ENCODE measurements at places on chromosomes 11 and 22.
A peak's percentile ranks its signal among the peaks of the same experiment; 100 is the strongest.

GRCh38 chr11:44771841-44772240 lies 45.1 kb downstream of the TSPAN18 start:
- H3K27me3 ChIP-seq: peaks cover 2% of the 10 kb centered on the region
- peaks cover 4% of the 10 kb centered on the region for H3K36me3 ChIP-seq

DNA sequence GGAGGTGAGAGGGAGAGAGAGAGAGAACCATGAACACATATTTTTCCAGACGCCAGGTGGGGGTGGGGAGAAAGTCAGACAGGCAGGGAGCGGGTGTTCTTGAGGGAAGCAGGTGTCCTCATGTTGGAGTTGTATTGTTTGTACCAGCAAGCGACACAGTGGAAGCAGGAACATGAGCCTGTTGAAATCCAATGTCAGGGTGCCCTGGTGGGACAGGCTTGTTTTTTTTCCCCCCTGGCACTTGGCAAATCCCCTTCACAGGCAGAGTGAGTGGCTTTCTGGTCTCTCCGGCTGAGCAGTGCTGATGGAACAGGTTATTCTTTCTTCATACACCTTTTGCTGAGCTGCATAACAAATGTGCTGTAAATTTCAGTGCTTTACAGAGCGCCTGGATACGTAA lies 125.6 kb downstream of the GRIK4 start:
- DNase-seq: no peak
- no peak overlapping the region for H3K4me3 ChIP-seq
- no peak overlapping the region for H3K27ac ChIP-seq
- no peaks in the 10 kb centered on the region for H3K4me1 ChIP-seq
- no peaks in the 10 kb centered on the region for H3K36me3 ChIP-seq

GRCh38 chr11:109016724-109017123 lies 351.9 kb downstream of the DDX10 start:
- H3K36me3 ChIP-seq: no peaks in the 10 kb centered on the region
- no peak overlapping the region for H3K4me3 ChIP-seq
- no peak overlapping the region for H3K27ac ChIP-seq

DNA sequence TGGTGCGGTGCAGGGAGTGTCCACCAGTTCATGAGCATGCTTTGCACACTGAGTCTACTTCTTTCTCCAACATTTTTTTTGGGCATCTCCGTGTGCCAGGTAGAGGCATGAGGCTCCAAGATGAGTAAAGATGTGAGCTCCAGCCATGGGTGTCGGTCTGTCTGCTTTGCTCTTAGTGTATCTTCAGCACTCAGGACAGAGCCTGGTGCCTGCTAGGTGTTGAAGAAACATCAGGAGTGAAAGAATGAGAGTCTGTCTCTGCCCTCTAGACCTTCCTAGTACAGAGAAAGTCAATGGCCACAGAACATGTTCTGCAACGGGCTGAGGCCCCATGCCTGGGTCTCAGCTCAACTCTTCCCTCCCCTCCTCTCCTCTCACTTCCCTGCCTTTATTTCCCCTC lies 486.5 kb downstream of the TBC1D22A start:
- H3K36me3 ChIP-seq: no peaks in the 10 kb centered on the region
- no peak for DNase-seq
- no peak overlapping the region for H3K27ac ChIP-seq

DNA sequence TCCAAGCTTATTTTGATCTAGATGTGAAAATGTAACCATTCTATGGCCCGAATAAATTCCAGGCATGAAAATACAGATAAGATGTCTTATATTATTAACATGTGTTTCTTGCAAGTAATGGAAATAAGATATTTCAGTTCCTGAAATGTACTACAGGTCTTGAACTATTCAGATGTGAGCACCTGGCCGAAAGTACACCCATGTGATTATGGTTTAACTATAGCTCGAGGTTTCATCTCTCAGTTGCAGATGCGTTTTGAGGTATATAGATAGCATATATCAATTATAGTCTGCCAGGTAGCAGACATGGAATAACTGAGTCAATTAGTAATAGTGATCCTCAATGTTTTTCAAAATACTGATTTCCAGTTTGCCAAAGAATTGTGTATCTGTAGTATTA lies 68.3 kb downstream of the DDIAS start:
- H3K4me1 ChIP-seq: peaks cover 24% of the 10 kb centered on the region
- H3K27me3 ChIP-seq: peaks cover 2% of the 10 kb centered on the region
- no peak overlapping the region for H3K27ac ChIP-seq
- H3K4me3 ChIP-seq: no peak overlapping the region
- H3K36me3 ChIP-seq: peaks cover 1% of the 10 kb centered on the region

GRCh38 chr22:32905400-32905799 lies 103.9 kb downstream of the TIMP3 start:
- DNase-seq: no peak
- H3K36me3 ChIP-seq: no peaks in the 10 kb centered on the region
- no peak overlapping the region for H3K27ac ChIP-seq
- no peak overlapping the region for H3K4me3 ChIP-seq

- DNase-seq: no peak
- peaks cover 43% of the 10 kb centered on the region for H3K4me1 ChIP-seq
- no peaks in the 10 kb centered on the region for H3K27me3 ChIP-seq
- peaks cover 14% of the 10 kb centered on the region for H3K36me3 ChIP-seq
These were observed 393 bp downstream of the ST13 start for GRCh38 chr22:40855979-40856512.

DNA sequence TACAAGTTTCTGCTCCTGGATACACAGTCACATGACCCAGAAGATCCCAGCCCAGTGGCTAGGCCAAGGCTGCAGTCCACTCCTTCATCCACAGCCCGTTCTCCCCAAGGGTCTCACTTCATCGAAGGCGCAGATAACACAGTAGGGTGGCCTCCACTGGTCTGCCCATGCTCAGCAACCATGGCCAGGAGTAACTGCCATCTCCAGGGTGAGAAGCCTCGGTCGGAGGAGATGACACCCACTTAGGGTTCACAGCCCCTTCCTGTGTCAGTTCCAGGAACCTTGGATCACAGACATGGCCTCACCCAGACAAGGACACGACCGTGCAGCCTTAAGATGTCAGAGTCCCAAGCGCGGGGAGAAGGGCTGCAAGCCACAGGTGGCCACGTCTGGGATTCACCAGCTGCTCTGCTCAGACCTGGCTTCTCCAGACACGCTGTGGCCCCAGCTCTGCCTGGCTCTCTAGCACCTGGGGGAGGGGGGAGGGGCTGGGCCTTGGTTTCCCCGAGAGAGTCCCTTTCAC lies 2.6 kb downstream of the BET1L start:
- H3K4me1 ChIP-seq: peaks cover 52% of the 10 kb centered on the region
- no peaks in the 10 kb centered on the region for H3K27me3 ChIP-seq
- no peak overlapping the region for H3K4me3 ChIP-seq
- peaks cover 24% of the 10 kb centered on the region for H3K36me3 ChIP-seq
- no peak overlapping the region for H3K27ac ChIP-seq
- DNase-seq: no peak

- DNase-seq: no peak
- H3K4me3 ChIP-seq: no peak overlapping the region
- H3K36me3 ChIP-seq: no peaks in the 10 kb centered on the region
- H3K27me3 ChIP-seq: no peaks in the 10 kb centered on the region
- H3K27ac ChIP-seq: no peak overlapping the region
These were observed 404.6 kb upstream of the DDI1 start for GRCh38 chr11:103631841-103632240.

DNA sequence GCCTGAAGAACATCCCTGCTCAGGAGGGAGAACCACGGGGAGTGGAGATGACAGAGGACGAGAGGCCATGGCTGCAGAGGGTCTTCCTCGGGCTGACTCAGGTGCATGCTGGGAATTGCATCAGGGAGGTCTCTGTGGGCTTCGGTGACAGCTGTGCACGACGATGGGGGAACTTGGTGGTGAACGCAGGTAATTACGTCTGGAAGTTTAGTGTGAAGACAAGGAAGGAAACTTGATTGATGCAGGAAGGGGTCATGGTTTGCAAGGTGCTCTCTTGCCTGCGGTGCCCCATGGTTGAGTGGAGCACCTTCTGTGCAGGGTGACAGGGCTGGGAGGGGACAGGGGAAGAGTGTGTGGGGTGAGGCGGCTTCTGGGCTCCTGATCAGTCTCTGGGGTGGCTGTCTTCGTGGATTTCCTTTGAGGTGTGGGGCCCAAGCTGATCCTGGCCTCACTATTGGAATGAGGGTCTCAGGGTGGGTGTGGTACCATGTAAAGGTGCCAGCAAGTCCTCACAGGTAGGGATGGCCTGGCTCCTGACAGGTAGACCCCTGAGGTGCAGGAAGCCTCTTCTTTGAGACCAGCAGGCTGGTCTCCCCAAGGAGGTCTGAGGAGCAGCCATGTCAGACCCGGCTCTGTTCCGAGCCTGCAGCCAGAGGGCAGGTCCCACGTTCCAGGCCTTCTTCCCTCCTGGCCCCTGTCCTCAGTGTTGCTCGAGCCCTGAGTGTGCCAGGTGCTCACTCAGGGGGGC lies 1020.1 kb downstream of the TBC1D22A start:
- H3K4me1 ChIP-seq: no peaks in the 10 kb centered on the region
- no peaks in the 10 kb centered on the region for H3K36me3 ChIP-seq
- no peak overlapping the region for H3K4me3 ChIP-seq
- DNase-seq: no peak
- no peak overlapping the region for H3K27ac ChIP-seq

GRCh38 chr11:66957971-66958231 lies 282 bp downstream of the PC start:
- DNase-seq: no peak
- no peak overlapping the region for H3K27ac ChIP-seq
- peaks cover 16% of the 10 kb centered on the region for H3K27me3 ChIP-seq
- peaks cover 29% of the 10 kb centered on the region for H3K4me1 ChIP-seq

DNA sequence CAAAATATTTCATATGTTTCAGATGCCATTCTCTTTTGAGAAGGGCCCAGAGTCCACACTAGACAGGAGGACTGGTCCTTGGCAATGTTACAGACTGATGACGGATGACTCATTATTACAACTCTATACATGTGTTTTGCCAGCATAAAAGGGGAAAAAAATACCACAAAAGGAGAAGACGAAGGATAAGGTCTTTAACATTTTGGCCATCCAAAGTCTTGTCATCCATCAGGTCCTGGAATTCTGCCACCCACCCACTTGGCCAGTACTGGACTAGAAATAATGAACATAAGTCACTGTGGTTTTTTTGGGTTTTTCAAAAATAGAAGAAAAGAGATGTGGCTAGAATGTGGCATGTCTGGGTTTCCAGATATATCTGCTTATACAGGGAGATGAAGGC lies 57.7 kb upstream of the BDNF start:
- H3K27me3 ChIP-seq: no peaks in the 10 kb centered on the region
- H3K4me3 ChIP-seq: no peak overlapping the region
- H3K27ac ChIP-seq: no peak overlapping the region
- H3K36me3 ChIP-seq: no peaks in the 10 kb centered on the region
- H3K4me1 ChIP-seq: no peaks in the 10 kb centered on the region

DNA sequence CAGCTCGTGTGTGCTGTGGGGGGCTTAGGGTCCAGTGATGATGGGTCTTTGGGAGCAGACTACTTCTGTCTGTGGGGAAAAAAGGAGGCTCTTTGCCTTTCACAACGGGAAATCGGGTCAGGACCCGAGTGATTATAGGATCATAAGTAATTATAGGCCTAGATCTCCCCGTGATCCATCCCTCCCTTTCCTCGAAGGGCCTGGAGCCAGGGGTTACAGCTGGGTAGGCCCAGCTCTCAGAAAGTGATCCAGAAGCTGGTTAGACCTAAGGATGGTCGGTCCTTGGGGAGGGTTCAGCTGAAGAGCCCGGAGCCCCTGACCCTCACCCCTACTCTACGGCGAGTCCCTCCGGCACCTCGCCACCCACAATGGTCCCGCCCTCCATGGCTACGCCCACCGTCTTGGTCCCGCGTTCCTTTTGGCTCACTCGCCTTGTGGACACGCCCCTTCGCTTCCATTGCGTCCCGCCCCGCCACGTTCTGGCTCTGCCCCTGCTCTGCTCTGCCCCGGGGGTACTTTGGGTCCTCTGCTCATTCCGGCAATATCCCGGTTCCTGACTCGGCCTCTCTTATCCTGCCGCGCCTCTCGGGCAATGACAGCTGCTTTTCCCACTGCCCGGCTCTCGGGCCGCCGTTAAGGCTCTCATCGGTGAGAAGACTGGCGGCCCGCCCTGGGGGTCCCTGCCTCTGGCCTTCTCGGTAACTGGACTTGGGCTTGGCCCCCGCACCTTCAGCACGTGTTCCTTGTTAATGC lies 5.0 kb downstream of the IGSF22 start:
- H3K27ac ChIP-seq: peak overlapping the region; percentile 64
- peaks cover 21% of the 10 kb centered on the region for H3K4me1 ChIP-seq
- DNase-seq: peak; percentile 78
- H3K27me3 ChIP-seq: peaks cover 31% of the 10 kb centered on the region

DNA sequence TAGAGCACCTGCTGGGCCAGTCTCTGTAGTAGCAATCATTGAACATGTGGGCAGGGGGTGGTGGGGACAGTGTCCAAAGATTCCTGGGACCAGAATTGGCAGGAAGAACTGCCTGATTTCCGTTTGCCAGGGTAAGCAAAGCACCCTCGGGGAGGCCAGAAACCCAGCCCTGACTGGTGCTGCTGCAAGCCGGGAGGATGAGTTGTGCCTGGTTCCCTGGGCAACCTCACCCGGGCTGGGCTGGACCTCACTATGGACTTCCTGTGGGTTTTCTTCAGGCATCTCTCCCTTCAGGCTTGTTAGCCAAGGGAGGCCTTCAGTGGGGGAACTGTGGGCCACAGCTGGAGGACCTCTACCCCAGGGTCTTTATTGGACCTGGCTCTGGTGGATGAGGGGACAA lies 8.0 kb upstream of the POU2F3 start:
- H3K4me3 ChIP-seq: no peak overlapping the region
- H3K4me1 ChIP-seq: peaks cover 19% of the 10 kb centered on the region
- peaks cover 28% of the 10 kb centered on the region for H3K27me3 ChIP-seq
- no peaks in the 10 kb centered on the region for H3K36me3 ChIP-seq

- peaks cover 6% of the 10 kb centered on the region for H3K4me1 ChIP-seq
- peaks cover 55% of the 10 kb centered on the region for H3K27me3 ChIP-seq
- no peak within 1 kb of the TSS for H3K27ac ChIP-seq
- no peaks in the 10 kb centered on the region for H3K36me3 ChIP-seq
- H3K4me3 ChIP-seq: peak within 1 kb of the TSS; percentile 79
- no peak for DNase-seq
These were observed at the start of gene NPTXR for GRCh38 chr22:38843657-38844314. TSS of gene NPTXR (minus strand) at chr22:38844028.

DNA sequence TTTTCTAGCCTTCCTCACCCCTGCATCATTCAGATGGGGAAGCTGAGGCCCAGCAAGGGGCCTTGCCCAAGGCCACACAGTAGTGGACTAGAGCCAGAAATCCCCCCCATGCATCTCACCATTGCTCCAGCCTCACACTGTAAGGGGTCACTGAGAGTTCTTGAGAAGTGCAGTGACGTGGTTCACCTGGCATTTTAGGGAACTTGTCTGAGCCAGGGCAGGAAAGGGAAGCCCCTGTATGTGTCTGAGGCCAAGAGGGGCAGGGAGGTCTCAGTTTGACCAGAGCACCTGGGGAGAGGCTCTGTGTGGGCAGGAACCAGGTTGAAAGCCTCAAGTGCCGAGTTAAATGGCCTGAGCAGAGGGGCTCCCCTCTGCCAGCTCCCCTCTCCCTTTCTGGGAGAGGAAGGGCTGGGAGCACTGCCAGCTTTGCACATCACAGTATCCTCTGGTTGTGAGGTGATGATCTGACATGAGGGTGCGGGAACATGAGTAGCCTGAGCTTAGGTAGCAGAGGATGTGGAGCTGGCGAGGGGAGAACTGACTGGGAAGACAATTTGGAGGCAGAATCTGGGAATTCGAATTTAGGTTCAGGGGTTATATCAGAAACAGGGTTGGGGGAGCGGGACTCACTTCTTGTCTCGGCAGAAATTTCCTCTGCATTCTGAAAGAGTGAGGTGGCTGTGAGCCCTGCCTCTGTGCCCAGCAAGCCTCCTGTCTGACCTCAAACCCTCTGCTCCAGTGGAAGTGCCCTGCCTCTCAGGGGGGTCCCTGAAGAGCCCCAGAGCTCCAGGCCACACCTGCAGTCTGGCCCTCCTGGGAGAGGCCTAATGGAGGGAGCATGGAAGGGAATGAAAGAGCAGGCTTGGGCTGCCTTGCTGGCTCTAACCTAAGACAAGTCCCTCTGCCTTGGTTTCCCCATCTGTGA lies 14.6 kb downstream of the ARHGEF17 start:
- no peaks in the 10 kb centered on the region for H3K4me1 ChIP-seq
- DNase-seq: no peak
